ENCODE measurements at places on chromosomes 6 and 20. TPM values are rescaled to one million over a fixed set of nuclear protein-coding genes. Genes with fewer than 3 reads are reported as not detected.
A peak's percentile ranks its signal among the peaks of the same experiment; 100 is the strongest.

The BPIFB1 gene
- not detected for total RNA-seq

GRCh38 chr6:47440719-47441118 lies 36.9 kb upstream of the CD2AP start:
- H3K4me3 ChIP-seq, result no peak overlapping the region
- H3K27me3 ChIP-seq, result no peaks in the 10 kb centered on the region
- DNase-seq, result no peak
- H3K27ac ChIP-seq, result no peak overlapping the region

- H3K36me3 ChIP-seq, result no peaks in the 10 kb centered on the region
- DNase-seq, result no peak
- H3K4me3 ChIP-seq, result no peak overlapping the region
- H3K4me1 ChIP-seq, result no peaks in the 10 kb centered on the region
These were observed 85.6 kb downstream of the MRPL14 start for GRCh38 chr6:44041461-44042260.

DNA sequence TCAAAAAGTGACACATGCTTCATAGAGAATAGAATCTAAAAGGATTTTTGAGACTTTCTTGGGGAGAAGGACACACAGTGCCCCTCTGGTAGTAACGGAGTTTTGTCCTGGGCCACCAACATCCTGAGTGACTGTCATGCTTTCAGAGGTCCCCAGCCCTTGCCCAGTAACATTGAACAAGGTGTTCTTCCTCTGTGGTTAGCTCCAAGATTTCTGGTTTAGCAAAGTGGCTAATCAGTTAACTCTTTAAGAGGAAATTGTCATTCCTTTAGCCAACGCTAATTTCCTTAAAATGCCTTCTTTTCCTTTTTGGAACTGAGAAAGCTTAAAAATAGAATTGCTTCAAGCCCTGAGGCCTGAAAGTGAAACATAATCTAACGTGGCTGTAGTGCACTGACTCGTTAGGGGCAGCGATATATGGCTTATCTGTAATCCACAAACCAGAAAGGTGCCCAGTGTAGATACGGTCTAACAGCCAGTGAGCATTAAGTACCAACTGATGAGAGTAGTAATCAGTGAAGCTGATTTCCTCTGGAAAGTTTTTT lies 7.8 kb downstream of the E2F3 start:
- peak overlapping the region; percentile 28 for H3K4me3 ChIP-seq
- no peak overlapping the region for H3K27ac ChIP-seq
- DNase-seq, result no peak
- H3K27me3 ChIP-seq, result no peaks in the 10 kb centered on the region
